Hematopoietic multipotent progenitor cell treated with erythropoietin and hydrocortisone succinate and interleukin-3 and kit ligand, for 8 days (in vitro differentiated cells): ENCODE measurements at places on chromosomes 4 and X.

DNA sequence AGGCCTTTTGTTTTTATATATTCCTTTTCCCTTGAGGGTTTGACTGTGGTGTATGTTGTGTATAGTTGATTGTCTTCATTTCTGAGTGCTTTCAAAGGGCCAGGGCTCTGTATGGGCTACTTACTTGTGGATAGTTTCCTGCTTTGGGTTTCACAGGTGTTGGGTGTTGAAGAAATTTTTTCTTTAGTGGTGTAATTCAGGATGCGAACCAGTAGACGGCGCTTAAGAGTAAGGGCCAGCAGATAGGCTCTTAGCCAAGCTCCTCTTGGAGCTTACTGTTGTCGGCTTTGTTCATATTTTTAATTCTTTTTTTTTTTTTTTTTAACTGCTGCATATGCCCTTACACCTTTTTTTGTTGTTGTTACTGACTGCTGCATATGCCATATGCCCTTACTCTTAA is 276.3 kb upstream of the GALNT7 start:
- DNase-seq, result peak; percentile 46

- DNase-seq, result no peak
These were observed 118.7 kb upstream of the ANXA3 start for GRCh38 chr4:78432896-78433295.

DNA sequence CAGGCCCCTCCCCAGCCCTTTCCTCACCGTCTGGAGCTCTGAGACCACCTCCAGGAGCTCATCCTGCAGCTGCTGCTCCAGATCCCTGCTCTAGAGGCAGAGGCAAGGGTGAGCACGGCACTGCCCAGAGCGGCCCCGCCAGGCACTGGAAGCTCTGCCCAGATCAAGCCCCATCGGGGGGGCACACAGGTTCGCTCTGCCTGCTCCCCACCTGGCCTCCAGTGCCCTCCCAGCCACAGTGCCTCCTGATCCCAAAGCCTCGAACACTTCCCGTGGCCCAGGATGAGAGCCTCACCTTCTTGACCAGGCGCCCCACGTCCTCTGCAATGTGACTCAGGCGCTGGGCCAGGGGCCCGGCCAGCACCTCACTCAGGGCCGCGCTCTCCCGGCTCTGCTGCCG is 5.0 kb downstream of the ARHGAP4 start:
- DNase-seq, result no peak

- no peak for DNase-seq
These were observed 28.8 kb downstream of the COL4A5 start for GRCh38 chrX:108468486-108468885.

GRCh38 chr4:110654254-110654635 is 31.4 kb upstream of the PITX2 start:
- DNase-seq, result no peak

GRCh38 chrX:143648705-143649104 is 12.8 kb upstream of the SLITRK4 start:
- no peak for DNase-seq

DNA sequence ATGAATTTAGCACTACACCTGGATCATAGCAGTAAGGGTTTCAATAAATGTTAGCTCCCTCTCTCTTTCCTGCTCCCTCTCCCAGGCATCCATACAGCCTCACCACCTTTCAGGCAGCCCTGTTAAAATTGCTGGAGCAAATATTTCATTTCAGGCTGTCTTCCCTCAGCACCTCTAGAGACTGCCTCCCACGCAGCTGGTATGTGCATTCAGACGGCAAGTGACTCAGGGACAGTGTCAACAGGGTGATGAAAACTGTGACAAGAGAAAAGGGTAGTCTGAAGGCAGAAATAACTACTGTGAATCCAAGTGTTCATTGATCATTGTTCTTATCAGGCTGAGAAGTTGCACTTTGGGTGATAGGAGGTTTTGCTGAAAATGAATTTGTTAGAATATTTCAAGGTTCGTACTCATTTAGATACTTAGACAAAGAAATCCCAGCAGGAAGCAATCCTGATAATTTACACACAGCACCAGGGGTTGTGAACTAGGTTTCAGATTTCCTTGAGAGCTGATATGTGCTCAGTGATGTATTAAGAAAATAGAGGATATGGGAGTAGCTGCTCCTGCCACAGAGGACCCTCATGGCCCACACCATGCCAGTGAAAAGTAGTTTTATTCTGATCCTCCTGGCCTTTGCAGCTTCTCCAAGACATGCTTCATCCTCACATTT is 424.2 kb downstream of the FGF13 start:
- no peak for DNase-seq

DNA sequence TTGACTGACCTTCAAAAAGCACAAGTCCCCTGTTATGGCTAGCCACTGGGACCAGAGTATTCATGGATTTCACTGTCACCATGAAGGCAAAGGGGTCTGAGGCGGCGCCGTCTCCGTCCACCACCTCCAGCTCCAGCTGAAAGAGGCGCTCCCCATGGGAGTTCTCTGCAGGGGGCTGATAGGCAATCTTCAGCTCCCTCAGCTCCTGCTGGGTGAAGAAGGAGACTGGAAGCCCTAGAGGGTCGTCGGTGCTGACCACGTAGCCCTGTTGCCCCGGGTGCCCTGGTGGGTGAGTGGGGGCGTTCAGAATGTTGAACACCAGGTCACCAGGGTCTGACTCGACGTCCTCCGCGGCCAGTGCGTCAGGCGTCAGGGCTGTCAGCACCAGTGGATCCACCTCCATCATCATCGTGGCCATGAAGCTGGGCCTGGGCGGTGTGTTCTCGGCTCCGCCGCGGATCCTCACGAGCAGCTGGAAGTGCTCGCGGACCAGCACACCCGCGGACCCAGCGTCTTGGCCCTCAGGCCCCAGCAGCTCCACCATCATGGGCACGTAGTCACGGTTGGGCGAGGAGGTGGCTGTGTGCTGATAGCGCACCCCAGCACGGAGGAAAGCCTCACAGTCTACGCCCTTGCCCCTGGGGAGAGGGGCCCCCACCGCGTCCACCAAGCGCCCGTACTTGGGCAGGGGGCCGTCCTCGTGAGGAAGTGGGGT is 987 bp downstream of the FREM3 start:
- no peak for DNase-seq

- DNase-seq, result peak; percentile 29
These were observed 93.2 kb downstream of the WFS1 start for GRCh38 chr4:6362896-6363295.

DNA sequence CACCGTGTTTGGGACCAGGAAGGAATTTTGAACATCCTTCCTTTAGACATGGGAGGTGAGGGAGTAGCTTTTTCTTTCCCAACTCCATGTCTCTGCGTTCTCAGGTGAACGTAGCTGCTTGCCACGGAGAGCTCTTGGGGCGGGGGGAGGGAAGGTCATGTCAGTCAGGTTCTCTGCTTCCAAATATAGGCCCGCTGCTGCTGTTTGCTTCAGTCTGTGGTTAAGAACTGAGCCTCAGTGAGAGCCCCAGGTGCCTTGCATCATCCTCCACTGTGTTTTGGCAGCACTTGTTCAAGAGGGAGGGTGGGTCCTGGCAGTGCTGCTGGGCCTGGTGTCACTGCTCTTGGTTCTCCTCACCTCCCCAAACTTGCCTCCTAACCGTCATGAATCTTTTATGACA is 46.5 kb downstream of the HADH start:
- no peak for DNase-seq

DNA sequence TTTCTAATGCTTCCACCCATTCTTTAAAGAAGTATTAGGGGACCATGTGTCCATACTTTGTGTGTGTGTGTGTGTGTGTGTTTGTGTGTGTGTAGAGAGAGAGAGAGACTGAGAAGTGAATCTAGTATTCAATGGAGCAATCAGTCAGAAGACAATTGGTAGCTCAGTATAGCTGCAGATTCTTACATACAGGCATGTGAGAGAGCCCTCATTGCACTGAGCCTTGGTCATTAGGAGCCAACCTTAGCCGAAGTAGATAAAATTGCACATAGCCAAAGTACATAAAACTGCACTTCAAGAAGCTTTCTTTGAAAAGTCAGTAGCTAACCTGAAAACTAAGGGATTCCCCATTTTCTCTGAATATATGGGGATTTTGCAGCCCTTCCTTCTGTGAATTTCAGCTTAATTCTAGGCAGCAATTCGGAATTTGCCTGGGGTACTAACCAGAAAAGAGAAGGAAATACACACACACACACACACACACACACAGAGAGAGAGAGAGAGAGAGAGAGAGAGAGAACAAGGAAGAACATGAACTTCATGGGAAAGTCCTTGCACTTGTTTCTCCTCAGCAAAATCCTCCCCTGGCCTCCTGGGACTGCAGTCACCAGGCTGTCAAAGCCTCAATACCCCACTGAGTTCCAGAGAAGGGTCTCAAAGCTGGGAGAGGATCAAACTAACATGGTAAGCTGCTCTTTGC is 1.7 kb upstream of the PRDM8 start:
- DNase-seq, result no peak

- DNase-seq, result no peak
These were observed 51.4 kb downstream of the STIM2 start for GRCh38 chr4:26912069-26912468.

DNA sequence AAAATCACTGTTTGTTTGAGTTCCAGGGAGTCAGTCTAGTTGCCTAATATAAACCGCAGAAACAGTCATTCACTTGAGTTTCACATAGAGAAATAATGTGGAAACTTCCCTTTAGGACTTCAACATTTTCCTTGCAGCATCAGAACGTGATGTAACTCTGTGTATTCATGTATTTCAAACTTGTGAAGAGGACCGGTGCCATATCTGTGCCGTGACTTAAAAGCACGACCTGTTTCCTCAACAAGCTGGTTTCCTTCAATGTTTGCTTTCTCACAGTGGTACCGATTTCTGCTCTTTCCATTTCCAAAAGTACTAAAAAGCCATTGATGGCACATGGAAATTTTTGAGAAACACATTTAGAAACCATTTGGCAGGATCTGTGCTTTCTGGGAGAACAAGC is 166.6 kb upstream of the RAPGEF2 start:
- no peak for DNase-seq

DNA sequence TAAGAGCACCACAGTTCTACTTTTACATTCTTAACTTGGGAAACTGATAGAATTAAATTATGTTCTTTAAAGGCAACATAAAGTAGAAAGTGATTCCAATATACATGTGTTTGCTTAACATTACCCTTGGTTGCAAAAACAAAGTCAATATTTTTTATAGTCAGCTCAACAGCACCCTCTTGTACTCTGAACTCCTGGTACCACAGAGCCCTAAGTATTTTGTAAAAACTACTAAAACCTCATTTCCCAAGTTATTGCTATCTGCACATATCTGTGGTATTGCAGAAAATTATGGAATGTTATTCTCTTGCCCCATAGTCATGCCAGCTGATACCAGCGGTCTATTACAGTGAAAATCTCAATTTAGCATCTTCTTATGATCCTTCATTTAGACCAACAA is 2.9 kb downstream of the KIF4A start:
- no peak for DNase-seq

GRCh38 chr4:148059617-148060180 is 327.8 kb downstream of the ARHGAP10 start:
- DNase-seq, result no peak

DNA sequence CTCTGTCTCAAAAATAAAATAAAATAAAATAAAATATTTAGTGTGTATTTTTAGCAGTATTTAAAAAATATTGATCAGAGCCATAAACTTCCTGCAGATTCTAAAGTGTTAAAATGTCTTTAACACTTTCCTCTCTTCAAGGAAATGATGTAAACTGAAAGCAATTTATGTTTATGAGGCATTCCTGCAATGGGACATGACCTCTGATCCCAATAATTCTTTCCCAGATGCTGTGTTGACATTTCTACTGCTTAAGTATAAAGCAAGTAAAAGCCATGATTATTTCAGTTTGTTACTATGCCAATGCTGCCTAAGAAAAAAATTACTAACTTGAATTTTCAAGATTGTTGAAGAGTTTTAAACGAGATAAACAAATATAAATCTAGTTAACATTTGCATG is 29.0 kb downstream of the COQ2 start:
- DNase-seq, result no peak

DNA sequence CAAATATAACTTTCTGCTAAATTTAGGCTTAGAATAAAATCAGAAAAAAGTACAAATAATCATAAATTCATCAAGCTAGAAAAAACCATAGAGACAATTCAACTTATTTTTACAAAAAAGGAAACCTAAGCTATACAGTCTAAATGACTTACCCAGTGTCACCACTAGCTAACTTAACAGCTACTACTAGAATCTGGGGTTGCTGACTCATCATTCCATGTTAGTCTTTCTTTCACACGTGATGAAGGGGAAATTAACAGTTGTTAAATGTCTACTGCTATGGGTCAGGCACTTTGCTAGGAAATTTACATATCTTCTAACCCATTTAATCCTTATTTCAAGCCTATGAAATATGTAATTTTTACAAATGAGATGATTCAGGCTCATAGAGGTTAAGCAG is 349.3 kb upstream of the GALNT7 start:
- DNase-seq, result no peak

DNA sequence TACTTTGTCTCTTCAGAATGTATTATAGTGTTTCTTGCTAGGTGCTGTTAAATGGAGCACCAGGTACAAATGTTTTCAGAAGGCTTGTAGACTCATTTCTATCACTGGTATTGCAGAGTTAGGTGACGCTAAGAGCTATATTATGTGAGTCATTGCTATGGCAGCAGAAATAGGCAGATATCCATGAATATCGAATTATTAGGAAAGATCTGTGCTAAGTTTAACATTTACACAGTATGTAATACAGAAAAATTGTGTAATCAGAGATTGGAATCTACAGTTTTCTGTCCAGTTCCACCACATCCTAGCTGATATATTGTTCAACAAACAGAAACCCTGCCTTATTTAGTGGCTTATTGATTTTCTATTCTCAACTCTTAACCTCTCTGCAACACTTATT is 1025.5 kb downstream of the STIM2 start:
- no peak for DNase-seq

GRCh38 chr4:36303426-36304137 is 22.2 kb downstream of the DTHD1 start:
- DNase-seq, result no peak

DNA sequence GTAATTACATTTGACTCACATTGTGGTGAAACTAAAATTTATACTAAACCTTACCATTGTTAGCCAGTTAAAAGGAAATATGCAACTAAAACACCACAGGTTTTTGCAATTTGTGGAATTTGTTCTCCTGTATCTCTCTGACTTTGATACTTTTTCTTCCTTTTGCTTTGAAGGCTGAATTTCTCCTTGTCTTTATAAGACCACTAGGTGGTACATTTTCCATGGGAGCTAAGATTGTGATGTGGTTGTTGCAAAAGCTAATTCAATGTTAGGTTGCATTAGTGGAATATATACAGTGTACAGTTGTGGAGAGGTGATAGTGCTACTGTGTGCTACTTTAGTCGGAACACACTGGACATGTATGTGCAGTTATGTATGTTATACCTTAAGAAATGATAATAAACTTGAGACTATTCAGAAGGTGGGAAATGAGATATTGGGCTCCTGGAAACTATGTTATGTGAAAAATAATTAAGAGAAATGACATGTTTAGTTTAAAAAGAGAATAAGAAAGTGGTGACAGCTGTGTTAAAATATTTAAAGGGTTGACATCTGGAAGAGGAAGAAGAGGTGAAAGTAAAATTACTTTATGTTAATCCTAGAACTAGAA is 70.3 kb downstream of the ARL9 start:
- peak; percentile 24 for DNase-seq

DNA sequence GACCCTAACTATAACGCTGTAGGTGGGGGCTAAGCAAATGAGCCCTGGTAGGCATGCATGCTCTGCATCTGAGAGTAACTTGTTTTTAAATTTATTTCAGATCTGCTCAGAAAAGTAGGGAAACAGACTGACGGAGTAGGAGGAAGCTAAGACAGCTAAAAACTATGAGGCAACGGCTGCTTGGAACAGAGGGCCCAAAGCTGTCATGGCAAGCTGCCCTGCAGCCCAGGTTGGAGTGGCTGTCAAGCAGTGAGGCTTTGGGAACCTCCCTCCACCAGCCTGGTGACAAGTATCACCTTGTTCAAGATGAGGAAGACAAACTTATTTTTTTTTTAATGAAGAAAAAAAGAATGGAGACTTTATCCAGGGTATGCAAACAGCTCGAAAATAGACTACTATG is 439.8 kb downstream of the NLGN4X start:
- no peak for DNase-seq
